ENCODE measurements at places on chromosomes 7 and 10. TPM values are rescaled to one million over a fixed set of nuclear protein-coding genes. Genes with fewer than 3 reads are reported as not detected.

MACC1 gene
- total RNA-seq, result 0.17 TPM

ERVW-1 gene
- total RNA-seq, result not detected

CD36 gene
- 61.0 TPM for total RNA-seq

PODXL gene
- total RNA-seq, result 29.2 TPM

LBX1 gene
- total RNA-seq, result not detected

TAS2R3 gene
- not detected for total RNA-seq

LOXL4 gene
- total RNA-seq, result 19.4 TPM

TMEM196 gene
- not detected for total RNA-seq

ASZ1 gene
- not detected for total RNA-seq

ZNF786 gene
- total RNA-seq, result 6.2 TPM

DRGX gene
- total RNA-seq, result not detected

HSPA14 gene
- 7.4 TPM for total RNA-seq

UBN2 gene
- 10.5 TPM for total RNA-seq

All from esophagus muscularis mucosa (tissue), 4 donors.